ENCODE measurements at places on chromosomes 5 and 9.

GRCh38 chr9:110016340-110016739 lies 191.6 kb downstream of the C9orf152 start:
- no peak for DNase-seq

- no peak for DNase-seq
These were observed 208.3 kb downstream of the GABBR2 start for GRCh38 chr9:98500337-98500919.

GRCh38 chr5:14261856-14262611 lies 118.9 kb downstream of the TRIO start:
- DNase-seq, result no peak

DNA sequence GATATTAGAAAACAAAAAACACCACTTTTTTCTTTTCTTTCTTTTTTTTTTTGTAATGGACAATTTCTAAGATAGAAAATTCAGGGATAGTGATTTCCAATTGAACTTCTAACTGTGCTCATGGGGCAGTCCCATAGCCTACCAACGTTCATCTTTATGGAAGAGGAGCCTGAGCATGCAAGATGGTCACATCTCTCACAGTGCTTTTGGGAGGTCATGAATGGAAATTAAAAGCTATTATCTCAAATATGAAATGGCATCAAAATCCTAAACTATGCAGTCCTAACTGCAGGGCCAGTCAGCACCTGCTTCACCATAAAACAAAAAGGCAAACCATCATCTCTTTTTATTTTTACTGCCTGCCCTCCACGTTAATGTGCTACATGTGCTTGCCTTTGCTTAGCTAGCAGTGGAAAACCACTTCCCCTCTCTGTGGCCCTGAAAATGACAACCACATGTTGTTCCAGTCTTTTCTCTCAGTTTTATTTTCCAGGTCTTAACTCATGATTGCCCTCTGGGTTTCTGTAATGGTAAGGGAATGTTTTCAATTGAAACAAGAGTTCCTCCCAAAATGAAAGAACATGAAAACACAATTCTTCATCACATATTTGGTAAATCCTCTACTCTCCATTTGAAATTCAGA lies 16.7 kb downstream of the IFNB1 start:
- DNase-seq, result no peak

- no peak for DNase-seq
These were observed 32.2 kb downstream of the CARD6 start for GRCh38 chr5:40873286-40873880.

GRCh38 chr5:448061-448765 lies 5.2 kb downstream of the EXOC3 start:
- no peak for DNase-seq

DNA sequence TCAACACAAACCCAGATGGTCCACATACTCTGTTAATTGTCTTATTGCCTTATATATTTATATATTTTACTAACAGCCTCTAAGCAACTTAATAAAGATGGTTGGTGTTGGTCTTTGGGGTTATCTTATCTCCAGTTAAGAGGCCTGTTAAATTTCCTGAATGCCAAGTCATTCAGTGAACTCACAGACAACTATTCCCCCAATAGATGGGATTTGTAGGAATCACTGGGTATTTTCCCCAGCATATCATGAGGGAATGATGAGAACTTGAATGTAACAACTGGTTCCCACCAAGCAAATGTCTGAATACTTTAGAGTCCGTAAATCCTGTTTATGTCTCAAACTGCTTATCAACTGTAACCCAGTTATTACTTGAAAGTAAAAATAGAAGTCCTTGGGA lies 42.7 kb upstream of the RETREG1 start:
- no peak for DNase-seq

DNA sequence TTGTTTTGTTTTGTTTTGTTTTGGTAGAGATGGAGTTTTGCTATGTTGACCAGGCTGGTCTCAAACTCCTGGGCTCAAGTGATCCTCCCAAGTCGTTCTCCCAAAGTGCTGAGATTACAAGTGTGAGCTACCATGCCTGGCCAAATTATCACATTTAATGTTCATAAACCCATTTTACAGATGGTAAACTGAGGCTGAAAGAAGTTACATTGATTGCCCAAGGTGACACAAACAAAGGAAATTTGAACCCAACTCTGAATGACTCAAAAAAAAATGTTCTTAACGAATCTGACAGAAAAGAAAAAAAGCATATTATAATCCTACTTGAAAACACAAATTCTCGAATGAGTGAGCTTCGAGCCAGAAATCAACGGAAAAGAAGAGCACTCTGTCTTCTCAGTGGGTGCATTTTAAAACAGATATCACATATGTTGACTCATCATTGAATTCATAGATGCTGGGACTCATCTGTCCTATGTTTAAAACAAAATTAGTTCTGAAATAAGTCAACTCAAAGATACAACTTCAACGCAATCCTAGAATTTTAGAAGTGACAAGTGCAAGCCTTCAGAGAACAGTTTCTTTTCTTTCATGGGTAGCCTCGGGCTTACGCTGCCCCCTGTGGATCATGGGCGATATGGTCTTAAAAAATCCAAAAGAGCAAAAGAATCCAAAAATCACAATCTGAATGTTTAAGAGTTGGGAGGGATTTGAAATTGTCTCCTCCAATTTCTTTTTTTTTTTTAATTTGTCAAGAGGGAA lies 28.4 kb downstream of the TIMD4 start:
- DNase-seq, result no peak

DNA sequence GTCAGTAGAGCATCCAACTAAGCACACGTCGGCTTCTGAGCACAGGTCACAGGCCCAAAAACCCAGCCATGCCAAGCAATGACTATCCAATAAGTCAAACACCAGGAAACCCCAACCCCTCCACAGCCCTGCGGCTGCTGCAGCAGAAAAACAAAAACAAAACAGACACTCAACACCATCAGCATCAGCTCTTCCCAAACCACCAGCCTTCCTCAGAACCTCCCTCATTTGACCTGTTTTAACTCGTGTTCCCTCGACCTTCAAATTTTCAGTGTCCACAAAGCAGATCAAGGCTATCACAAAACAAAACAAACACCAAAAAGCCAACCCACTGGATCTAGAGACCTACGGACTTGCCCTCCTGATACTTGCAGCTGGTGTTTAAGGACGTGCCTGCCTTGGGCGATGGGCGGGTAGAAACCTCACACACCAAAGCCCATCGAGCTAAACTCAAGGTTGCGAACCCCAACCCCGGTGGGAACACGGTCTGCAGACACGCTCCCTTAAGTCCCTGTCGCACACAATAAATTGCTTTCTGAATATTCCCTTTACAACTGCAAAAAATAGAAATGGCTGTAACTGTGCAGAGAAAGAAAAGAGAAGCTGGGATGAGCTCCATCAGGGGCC lies 247.1 kb upstream of the ANKRD55 start:
- no peak for DNase-seq

GRCh38 chr5:93637697-93638096 lies 54.7 kb downstream of the NR2F1 start:
- DNase-seq, result no peak

- no peak for DNase-seq
These were observed 268.1 kb downstream of the DOCK8 start for GRCh38 chr9:482739-483138.

- no peak for DNase-seq
These were observed 213.4 kb downstream of the TRIM32 start for GRCh38 chr9:116900543-116900942.

GRCh38 chr9:101478906-101479305 lies 43.3 kb upstream of the ALDOB start:
- DNase-seq, result no peak

- no peak for DNase-seq
These were observed 10.8 kb upstream of the PRRC2B start for GRCh38 chr9:131382850-131383729.

GRCh38 chr9:2466703-2467102 lies 154.9 kb upstream of the VLDLR start:
- DNase-seq, result no peak

DNA sequence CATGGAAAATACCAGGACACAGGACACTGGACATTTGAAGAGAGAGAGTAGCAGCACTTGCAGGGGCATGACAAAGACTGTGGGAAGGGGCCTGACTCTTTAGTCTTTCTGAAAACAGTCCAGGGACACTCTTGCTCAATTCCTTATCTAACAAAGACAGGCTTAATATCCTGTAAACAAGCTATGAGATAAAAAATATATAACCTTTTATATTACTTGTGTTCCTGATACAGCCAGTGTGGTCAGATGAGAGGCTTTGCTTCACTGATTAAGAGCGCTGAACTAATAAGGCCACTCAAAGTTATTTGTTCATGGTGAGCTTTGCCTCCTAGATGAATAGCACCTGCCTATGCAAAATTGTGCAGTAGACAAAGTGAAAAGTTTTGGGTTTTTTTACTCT lies 518.7 kb downstream of the LRRC70 start:
- no peak for DNase-seq

DNA sequence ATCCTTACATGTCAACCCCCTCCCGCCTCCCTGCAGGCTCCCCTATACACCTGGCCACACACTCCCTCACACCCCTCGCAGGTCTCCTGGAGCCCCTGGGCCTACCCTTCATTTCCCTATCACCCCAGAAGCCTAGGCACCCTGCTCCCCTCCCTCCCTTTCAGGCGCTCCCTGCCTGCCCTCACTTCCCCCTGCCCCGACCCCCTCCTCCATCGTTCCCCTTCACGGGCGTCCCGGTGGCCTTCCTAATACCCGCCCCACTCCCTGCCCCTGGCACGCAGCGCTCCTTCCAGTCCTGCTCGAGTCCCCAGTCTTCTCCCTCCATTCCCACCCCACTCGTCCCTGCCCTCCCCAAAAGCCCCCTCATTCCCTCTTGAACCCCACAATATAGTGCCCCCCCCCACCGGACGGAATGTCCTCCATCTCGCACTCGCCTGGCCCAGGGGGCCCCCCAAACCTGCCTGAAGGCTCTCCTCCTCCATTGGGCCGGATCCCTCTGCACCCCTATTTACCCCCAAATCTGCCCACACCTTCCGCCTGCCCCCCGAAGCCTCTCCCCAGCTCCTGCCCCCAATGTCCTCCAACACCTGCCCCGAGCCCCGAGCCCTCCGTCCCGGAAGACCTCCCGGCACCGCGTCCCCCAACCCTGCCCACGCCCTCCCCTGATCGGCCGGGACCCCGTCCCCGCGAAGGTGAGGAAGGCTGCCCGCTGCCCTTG lies 746 bp downstream of the STRBP start:
- DNase-seq, result no peak

- no peak for DNase-seq
These were observed 192.3 kb upstream of the GLRA1 start for GRCh38 chr5:152116934-152117333.

GRCh38 chr9:133534346-133535291 lies at the start of gene ADAMTSL2:
Gene ADAMTSL2, plus strand, starts transcription at chr9:133534704. Its CDS starts 2,009 bp downstream, at chr9:133536713.
- no peak for DNase-seq

DNA sequence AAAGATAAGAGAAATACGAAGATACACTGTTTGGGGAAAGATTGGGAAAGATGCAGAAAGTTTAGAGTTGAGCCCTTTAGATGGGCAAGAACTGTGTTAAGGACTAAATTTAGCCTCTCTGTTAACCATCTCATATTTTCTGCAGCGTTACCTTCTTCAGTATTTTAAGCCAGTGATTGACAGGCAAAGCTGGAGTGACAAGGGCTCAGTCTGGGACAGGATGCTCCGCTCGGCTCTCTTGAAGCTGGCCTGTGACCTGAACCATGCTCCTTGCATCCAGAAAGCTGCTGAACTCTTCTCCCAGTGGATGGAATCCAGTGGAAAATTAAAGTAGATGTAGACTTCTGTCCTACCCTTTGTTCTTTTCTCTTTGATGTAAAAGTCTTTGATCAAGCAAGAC lies 26.4 kb upstream of the LNPEP start:
- DNase-seq, result no peak

- DNase-seq, result no peak
These were observed 42.7 kb upstream of the AKNA start for GRCh38 chr9:114430457-114430856.

DNA sequence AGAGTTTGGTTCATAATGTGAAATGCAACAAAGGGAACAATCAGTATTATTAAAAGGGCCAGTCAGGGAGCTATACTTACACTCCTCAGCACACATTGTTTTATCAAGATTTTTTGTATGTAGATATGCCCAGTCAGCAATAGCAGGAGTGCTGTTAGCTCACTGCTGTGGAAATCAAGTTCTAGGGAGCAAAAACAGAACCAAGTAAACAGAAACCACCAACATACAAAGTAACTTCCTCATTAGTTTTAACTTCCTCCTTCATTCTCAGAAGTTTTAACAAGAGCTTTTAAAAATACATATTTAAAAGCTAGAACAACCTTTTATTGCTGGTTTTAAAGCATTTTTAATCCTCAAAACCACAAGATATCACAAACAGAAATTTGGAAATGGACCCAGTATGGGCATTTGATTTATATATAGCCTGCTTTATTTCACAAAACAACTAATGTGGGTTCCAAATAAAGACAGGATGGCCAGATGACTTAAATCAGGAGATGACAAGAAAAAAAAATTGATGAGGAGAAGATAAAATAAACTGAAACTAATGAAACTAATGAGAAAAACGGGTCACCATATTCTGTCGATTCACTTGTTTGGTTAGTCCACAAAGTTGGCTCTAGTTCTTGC lies 178.5 kb downstream of the ADAMTS12 start:
- DNase-seq, result no peak

DNA sequence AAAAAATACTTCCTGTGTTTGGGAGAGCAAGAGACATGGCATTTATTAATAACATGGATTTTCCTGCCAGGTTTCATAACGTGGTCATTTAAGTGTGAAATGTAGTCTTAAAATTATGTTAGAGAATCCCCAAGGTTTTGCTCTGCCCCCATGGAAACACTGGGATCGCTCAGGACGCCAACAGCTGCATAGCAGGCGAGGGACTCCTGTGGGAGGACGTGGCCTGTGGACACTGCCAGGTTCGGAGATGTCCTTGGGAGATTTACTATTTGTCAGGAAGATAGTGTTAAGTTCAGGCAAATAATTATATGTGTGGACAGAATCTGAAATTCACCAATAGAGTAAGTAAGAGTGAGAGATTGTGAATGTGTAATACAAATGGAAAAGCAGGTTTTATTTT lies 977 bp downstream of the BTNL9 start:
- DNase-seq, result no peak

DNA sequence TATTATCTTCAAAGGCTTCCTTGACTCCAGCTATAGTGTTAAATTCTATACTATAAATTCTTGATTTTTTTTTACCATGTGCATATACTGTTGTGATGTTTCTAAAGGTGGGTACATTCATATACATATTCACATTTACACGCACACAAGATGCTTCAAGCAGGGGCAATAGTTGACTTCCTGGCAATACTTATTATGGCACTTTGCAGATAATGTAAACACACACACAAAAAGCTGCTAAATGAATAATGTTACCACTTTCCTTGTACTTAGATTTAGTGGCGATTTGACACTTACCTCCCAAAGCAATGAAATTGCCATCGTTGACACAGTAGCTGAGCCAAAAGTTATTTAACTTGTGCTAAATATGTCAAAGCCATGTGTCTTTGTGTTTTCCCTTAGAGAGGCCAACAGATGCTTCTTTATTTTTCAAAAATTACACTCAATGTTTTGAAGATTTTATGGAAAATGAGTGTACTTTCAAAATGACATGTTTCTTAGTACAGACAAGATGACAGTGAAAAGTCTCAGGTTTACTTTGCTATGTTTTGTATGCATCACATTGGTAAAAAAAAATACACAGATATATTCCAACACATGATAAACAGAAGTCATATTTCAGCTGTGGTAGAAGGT lies 12.2 kb upstream of the ERAP2 start:
- no peak for DNase-seq

Measured in cortex of kidney (tissue), 1 donor.